ENCODE measurements at places on chromosomes 5 and 9. TPM values are rescaled to one million over a fixed set of nuclear protein-coding genes. Genes with fewer than 3 reads are reported as not detected.

DNA sequence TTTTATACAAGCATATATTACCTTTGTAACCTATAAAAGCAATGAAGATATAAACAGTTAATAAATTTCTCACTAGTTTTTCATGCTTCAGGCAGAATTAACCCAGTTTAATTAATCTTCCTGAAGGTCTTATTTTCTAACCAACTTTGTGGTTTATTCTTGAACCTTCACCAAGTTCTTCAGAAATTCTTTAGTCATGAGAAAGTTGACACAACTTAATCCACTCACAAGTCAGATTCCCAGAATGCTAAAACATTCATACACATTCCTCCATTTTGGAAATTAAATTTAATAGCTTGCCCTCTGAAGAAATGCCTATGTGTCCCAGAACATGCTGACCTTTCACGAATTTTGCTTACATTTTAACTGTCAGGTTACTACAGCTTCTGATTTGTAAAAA is 105.4 kb upstream of the PAM start:
- H3K4me3 ChIP-seq: no peak overlapping the region
- DNase-seq: no peak
- no peaks in the 10 kb centered on the region for H3K27me3 ChIP-seq
- H3K36me3 ChIP-seq: no peaks in the 10 kb centered on the region

GRCh38 chr9:35277171-35277520 is 115.3 kb downstream of the UNC13B start:
- no peaks in the 10 kb centered on the region for H3K27me3 ChIP-seq
- H3K4me1 ChIP-seq: peaks cover 41% of the 10 kb centered on the region
- H3K27ac ChIP-seq: peak overlapping the region; percentile 68

DNA sequence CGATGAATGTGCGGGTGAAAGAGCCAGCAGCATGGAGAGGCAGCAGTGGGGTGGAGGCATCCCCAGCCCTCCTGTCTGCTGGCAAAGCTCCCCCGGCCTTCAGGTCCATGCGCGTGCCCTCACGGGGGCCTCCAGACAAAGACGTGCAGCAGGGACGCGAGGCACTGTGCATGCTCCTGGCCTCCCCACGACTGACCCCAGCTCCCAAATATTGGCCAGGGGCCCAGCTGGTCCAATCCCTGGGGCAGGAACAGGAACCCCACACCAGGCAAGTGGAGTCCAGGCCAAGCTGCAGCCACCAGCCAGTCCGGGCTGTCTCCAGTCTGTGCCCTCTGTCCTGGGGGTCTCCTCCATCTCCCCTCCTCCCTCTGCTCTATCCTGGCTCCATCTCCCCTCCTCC is 33.5 kb upstream of the LRRC14B start:
- no peaks in the 10 kb centered on the region for H3K36me3 ChIP-seq
- DNase-seq: no peak
- no peaks in the 10 kb centered on the region for H3K4me1 ChIP-seq
- no peak overlapping the region for H3K27ac ChIP-seq
- no peak overlapping the region for H3K4me3 ChIP-seq
- H3K27me3 ChIP-seq: peaks cover 7% of the 10 kb centered on the region

DNA sequence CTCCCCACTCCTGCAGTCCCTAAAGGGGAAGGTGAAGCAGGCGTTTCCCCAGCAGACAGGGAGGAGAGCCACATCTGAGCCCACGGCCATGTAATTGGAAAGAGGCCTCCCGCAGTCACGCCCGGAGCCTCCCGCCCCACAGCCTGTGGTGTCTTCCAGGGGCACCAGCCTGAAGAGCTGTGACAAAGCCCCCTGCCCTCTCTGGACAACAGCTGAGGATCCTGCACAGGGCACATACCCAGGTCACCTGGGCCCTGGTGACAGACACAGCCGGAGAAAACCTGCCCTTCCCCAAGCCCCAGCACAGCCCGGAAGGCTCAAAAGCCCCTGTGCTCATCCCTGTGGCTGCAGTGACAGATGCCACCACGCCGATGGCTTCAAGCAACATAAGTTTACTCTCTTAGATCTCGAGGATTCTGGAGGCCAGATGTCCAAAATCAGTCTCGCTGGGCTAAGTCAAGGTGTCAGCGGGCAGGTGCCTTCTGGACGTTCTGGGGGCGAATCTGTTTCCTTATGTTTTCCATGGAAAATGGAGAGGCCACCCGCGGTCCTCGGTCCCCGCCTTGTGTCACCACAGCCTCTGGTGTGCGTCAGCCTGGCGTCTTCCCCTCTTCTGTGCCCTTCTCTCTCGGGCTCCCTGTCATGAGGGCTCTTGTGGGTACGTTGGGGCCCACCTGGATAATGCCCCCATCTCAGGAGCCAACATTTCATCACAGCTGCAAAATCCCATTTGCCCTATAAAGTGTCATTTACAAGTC is 71.5 kb downstream of the PSMB7 start:
- H3K27ac ChIP-seq: peak overlapping the region; percentile 66
- H3K27me3 ChIP-seq: no peaks in the 10 kb centered on the region
- no peak for DNase-seq
- H3K4me1 ChIP-seq: peaks cover 16% of the 10 kb centered on the region

GRCh38 chr5:127870914-127871313 is 167.7 kb downstream of the CCDC192 start:
- peaks cover 26% of the 10 kb centered on the region for H3K4me1 ChIP-seq
- no peaks in the 10 kb centered on the region for H3K27me3 ChIP-seq
- H3K4me3 ChIP-seq: no peak overlapping the region
- DNase-seq: peak; percentile 56
- no peaks in the 10 kb centered on the region for H3K36me3 ChIP-seq

DNA sequence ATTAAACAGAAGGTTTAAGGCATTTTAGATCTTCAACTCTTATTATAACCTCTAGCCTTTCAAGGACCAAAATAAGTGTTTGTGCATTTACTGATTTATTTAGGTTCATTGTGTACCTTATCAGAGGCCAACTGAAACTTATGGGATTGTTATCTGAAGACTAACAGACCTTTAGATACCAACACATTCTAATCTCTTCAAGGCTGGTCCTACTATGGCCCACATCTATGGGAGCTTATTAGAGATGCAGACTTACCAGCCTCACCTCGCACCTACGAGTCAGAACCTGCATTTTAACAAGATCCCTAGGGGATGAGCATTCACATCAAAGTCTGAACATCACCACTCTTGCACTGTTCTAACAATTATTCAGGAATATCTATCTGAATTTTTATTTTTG is 1.9 kb downstream of the IARS1 start:
- peaks cover 16% of the 10 kb centered on the region for H3K4me1 ChIP-seq
- no peak for DNase-seq

The GABRB2 gene
- 0.31 TPM for total RNA-seq

The SOX30 gene
- total RNA-seq: not detected

The PTPRD gene
- total RNA-seq: 11.7 TPM

The ROPN1L gene
- not detected for total RNA-seq
